ENCODE measurements at places on chromosomes 13 and 19. TPM values are rescaled to one million over a fixed set of nuclear protein-coding genes. Genes with fewer than 3 reads are reported as not detected.
A peak's percentile ranks its signal among the peaks of the same experiment; 100 is the strongest.

GRCh38 chr19:18626906-18627305 is 9.9 kb upstream of the KLHL26 start:
- no peak for DNase-seq

DNA sequence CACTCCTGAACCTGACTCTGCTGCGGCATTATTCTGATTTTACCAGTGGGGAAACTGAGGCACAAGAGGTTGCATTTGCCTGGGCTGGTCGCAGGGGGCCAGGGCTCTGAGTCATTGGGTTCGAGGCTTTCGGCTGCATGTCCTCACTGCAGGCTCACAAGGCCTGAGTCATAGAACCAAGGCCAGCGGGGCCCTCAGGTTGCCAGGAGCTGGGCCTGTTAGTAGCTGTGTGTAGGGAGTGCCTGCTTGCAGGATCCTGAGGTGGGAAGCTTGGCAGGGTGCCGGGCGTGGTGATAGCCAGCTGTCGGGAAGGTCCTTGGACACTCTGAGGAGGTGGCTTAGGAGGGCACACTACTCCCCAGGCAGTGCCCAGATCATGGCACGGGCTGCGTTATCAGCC is 21.6 kb upstream of the F2RL3 start:
- no peak for DNase-seq

The RASIP1 gene
- 0.40 TPM for total RNA-seq

GRCh38 chr19:29606420-29606747 is 301 bp downstream of the POP4 start:
- DNase-seq = no peak

The DACH1 gene
- not detected for total RNA-seq

The TMPRSS9 gene
- total RNA-seq = 0.17 TPM

DNA sequence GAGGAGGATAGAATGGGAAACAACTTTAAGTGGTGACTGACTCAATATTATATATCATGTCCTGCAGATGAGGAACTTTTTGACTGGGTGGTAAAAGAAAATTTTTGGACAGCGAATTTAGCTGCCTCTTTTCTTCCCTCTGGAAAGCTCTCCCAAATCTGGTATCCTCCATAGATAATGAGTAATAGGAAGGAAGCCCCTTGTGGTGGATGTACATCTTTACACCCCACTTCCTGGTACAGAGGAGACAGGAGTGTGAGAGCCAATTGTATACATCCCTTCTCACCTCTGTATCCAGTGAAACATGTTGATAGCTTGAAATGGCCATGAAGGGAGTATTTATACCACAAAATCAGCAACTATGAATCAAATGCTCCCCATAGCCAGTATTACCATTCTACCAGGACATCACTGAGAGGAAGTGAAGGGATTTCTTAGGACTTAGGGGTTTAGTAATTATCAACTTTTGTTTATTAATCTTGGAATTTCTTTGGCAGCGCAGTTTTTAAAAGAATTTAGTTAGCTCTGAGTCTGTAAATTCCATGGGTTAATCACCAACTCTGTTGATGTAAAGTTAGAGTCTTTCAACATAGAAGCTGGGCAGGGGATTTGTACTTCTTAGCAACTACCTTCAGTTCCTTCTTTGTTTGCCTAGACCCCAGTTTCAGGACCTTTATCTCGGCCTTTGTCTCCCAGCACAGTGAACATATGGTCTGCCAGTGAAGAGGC is 17.0 kb upstream of the TDRD3 start:
- DNase-seq = no peak

The SRRM5 gene
- total RNA-seq = 0.11 TPM

The FGF22 gene
- 1.3 TPM for total RNA-seq

DNA sequence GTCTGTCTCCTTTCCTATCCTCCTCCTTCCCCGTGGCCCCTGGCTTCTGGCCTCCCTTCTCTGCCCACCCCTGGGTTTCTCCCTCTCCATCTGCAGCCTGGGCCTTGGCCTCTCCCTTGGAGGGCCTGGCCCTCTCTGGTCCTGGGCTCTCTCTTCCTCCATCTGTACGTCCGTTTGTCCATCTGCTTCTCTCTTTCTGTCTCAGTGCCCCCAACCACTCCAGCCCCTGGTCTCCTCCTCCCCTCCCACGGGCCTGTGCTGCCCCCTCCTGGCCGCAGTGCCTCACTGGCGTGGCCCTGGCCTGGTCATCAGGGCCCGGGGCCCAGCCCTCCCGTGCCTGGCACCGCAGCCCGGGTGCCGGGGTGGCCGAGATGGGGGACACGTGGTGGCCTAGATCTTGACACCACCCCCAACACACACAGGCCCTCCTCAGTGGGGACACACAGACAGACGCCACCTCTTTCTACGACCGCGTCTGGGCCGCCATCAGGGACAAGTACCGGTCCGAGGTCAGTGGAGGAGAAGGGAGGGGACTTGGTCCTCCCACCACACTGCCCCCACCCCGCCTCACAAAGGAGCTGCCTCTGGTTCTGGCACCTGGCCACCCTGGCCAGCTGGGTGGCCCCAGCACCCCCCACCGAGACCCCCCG is 11.3 kb downstream of the PRKCSH start:
- peak; percentile 57 for DNase-seq

DNA sequence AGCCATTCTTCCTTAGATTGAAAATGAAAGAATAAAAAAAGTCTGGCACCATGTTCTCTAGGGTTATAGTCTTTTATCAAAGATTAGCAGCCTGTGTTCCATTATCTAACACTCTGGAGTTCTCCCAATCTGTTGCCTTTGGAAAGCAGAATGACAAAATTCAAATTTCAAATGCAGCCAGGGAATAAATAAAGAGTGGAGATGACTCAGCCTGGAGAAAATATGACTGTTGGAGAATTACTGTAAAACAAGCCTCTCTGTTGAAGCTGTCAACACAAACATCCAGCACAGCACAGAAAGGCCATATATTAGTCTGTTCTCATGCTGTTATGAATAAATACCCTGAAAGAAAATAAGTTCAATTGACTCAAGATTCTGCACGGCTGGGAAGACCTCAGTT is 650.5 kb upstream of the SLC10A2 start:
- DNase-seq = no peak

- no peak for DNase-seq
Measured at GRCh38 chr13:30355384-30355699, 48.0 kb upstream of the KATNAL1 start.

- DNase-seq = no peak
Measured at GRCh38 chr13:108313382-108313781, 43.9 kb downstream of the TNFSF13B start.

The ZNF208 gene
- total RNA-seq = not detected

- DNase-seq = no peak
Measured at GRCh38 chr13:34944751-34945150, 2.7 kb downstream of the NBEA start.

DNA sequence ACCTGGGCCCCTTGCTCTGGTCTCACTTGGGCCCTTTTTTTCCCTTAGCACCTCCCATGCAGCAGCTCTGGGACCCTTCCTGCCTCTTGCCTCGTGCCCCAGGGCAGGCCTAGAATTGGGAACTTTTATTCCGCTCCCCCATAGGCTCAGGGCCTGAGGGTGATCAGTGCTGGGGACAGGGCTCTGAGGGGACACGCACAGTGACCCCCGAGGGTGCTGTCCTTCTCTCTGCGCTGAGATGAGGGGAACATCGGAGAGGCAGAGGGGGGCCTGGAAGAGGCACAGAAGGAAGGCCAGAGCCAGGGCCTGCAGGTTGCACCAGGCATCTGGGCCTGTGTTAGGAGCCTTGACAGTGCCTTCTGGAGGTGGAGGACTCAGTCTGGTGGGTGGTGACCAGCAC is 10.8 kb downstream of the EPN1 start:
- no peak for DNase-seq

The ZNF541 gene
- not detected for total RNA-seq

The KLK2 gene
- total RNA-seq = not detected

DNA sequence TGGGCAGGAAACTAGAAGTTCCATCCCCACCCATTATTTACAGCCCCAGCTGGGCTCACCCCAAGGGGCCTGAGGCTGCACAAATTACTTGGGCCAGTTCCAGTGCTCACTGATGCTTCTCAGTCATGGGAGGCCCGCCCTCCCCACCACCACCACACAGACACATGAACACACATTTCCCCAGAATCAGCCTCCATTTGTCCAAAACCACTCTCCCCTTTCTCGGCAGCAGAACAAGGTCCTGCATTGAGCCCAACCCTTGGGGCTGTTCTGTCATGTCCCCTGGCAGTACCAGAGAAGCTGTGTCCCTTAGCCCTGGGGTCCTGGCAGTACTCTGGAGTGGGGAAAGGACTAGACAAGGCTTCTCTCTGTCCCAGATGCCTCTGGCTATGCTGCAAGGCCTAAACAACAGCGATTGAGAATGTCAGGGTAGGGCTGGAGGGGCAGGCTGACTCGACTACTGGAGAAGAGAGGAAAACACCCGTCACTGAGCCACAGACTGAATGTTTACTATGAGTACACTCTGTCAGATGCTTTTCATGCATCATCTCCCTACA is 21.8 kb downstream of the SAMD4B start:
- DNase-seq = no peak

The CADM4 gene
- total RNA-seq = 15.0 TPM

DNA sequence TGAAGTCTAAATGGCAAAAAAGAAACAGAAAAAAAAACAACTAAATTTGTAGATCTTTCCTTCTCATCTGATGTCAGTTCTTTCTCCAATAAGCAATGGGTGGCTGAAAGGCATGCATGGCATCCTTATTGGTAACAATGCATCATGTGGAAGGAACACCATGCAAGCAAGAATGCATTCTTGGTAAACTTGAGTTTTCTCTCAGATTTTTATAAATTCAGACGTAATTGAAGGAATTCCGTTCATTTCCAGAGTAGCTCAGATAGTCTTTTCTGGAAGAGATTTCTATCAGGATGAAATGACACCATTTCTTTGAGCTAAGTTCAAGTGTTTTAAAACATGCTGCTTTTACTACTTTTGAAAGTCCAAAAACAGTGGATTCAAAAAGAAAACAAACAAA is 373.0 kb downstream of the COG6 start:
- no peak for DNase-seq

DNA sequence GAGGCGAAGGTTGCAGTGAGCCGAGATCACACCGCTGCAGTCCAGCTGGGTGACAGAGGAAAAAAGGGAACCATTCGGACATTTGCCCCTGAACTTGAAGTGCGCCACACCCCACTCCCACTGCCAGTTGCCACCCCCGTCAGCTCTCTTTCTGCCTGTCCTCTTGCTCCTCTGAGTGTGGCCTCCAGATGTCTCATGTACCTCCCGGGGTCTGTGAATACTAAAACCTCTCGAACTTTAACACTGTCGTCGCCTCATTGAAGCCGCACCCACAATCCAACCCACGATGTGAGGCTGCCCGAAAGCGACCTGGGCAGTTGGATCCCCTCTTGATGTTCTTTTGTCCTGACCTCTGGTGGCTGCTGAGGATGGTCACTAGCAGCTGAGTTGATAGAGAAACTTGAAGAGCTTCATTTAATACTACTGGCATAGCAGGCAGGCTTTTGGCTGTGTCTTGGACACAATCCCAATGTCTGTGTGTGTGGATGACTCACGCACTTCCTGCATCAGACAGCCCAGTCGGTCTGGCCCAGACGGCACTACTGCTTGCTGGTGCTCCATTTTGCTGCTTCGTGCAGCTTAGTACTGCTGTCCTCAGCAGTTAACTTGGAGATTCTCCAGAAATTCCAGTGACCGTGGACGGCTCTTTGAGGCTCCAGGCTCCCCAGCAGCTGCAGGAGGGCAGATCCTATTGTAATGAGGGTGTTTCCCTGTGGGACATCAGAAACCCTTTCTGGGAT is 4.2 kb downstream of the FPR3 start:
- peak; percentile 98 for DNase-seq

DNA sequence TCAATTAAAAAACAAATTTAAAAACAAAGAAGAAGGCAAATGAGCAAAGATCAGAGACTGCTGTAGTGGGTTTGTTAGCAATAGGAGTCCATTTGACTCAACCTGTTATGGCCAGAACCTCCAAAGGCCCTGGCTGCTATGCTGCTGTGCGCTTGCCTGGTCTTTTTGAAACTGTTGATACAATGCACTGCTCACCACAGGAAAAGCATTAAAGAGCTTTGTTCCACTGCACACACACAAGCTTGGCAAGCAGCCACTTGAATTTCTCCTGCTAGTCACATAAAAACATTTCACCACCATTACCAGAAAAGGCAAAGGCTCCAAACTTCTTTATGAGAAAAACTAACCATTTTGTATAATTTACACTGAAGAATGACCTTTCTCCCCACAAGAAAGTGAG is 132.2 kb downstream of the FREM2 start:
- no peak for DNase-seq
